ENCODE measurements at places on chromosomes 2 and 18.

GRCh38 chr2:32941944-32942690, 4.6 kb upstream of the LTBP1 start:
- no peak for DNase-seq

- no peak for DNase-seq
These were observed 107.6 kb upstream of the CTAGE1 start for GRCh38 chr18:22525313-22525712.

GRCh38 chr2:135965756-135966155, 19.7 kb downstream of the DARS1 start:
- no peak for DNase-seq

DNA sequence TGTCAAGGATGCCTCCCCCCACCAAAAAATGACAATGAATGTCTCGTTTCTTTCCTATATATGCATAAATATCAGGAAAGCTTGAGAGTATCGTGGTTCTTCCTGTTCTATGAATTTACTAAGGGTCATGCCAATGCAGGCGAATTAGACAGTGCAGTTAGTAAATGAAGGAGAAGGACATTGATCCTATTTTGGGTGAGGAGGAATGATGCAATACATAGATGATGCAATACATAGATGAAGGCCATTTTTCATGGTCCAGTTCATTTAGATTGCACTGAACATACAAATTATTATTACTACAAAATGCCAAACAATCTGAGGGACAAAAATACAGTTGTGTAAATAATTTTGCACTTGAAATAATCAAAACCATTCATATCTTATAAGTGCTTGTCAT, 1265.0 kb downstream of the LRP1B start:
- DNase-seq = no peak

- DNase-seq = no peak
These were observed 64.4 kb downstream of the GREB1 start for GRCh38 chr2:11598228-11598731.

- DNase-seq = peak; percentile 14
These were observed 19.7 kb downstream of the TWSG1 start for GRCh38 chr18:9354256-9354655.

GRCh38 chr2:215370112-215370965, 58.5 kb downstream of the ATIC start:
- no peak for DNase-seq

GRCh38 chr2:168180914-168181313, 66.5 kb downstream of the STK39 start:
- DNase-seq = no peak

DNA sequence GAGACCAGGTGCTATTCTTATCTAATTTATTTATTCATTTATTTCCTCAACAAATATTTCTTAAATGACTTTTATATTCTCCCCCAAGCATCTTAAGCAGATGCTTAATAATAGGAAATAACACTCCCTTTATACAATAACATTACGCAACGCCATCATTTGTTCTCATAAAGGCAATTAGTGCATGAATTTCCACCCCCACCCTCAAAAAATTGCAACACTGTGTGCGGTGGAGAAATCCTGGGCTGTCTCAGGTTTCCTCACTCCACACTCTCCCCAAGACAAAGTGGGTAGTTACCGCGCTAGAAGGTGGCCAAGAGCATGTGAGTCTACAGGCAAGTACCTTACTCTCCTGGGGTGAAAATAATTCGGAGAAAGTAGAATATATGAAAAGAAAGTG, 37.0 kb upstream of the CTDP1 start:
- DNase-seq = peak; percentile 83

- DNase-seq = peak; percentile 97
These were observed at the start of gene CCDC150 for GRCh38 chr2:196639180-196640030. CCDC150 (plus strand) TSS chr2:196639715; CDS start chr2:196639767, 52 bp downstream.

DNA sequence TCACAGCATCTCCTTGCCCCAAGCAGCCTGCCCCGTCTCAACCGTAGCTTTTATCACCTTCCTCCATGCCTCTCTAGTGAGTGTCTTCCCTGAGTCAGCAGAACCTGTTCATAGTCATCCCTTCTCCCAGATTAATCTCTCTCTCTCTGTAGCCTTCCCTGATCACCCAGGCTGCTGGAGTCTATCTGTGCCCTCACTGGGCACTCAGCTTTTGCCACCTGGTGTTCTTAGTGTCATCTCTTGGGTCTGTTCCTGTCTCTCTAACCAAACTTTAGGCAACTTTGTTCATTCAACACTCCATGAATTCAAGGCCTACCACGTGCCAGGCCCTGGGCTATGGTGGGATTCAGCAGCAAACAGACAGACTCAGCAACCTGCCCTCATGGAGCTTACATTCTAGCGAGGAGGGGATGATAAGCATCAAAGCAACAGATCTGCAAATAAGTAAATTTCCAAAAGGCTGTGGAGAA, 159.1 kb downstream of the SMAD7 start:
- DNase-seq = no peak

GRCh38 chr2:22944143-22944542, 440.8 kb upstream of the KLHL29 start:
- no peak for DNase-seq

GRCh38 chr2:68333931-68334330, 14.2 kb upstream of the CNRIP1 start:
- no peak for DNase-seq

DNA sequence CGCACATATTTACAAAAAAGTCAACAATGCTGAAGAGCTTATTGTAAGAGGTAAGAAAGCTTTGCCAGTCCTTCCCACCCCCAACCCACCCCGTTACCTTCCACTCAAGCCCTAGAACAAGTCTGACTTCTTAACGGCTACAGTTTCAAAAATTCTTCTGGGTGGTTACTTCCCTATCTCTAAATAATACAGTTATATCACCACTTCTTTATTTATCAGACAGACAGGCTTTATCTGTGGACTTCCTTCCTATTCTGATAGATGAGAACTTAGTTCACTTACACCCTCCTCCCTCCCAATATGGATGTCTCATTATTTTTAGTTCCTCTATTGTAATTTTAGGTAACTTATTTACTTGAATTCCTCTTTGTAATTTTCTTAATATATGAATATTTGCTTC, 26.7 kb upstream of the ACTR3 start:
- DNase-seq = peak; percentile 35

DNA sequence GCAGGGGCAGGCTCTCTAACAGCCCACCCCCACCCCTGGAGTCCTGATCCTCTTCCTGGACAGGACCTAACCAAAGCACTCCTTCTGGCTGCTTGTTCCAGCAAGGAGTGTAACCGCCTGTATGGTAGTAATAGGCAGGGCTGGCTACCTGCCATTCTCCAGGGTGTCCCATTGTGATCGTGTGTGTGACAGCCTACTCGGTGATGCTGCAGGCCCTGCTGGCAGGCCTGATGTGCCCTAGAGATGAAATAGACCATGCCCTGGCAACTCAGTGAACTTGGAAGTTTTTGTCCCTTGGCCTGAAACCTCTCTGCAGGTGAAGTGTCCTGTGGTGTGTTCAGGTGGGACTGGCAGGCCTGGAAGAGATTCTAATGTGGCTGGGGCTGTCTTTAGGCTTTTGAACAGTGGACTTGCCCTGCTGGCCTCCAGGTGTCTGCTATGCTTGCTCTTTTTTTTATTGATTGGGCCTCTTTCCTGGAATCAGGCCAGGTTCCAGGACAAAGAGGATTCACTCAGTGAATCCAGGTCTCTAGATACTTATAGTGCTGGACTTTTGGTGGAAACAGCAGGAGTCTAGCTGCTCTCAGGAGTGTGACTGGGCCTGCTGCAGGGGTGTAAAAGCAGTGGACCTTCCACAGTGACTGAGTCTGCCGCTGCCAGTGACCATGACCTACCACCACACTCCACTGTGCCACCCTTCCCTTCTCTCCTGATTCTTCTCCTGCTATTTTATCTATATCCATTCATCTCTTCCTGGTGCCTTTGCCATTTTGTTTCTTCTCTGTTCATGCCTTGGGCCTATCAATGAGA, 132.1 kb downstream of the CTIF start:
- no peak for DNase-seq

- DNase-seq = no peak
These were observed 99.5 kb downstream of the SLC4A3 start for GRCh38 chr2:219726916-219727315.

DNA sequence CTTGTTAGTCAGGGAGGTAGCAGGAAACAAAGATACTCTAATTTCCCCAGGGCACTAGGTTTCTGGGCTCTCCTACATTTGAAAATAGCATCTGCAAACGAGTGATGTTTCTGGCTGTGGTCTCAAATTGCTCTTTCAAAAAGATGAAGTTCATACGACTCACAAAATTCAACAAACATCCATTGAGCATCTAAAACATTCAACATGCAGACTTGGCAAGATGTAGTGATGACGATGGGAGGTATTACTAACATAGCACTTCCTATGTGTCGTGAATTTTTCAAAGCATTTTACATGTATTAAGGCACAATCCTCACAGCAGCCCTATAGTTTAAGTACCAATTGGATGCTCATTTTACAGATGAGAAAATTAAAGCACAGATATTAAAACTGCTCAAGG, 5.2 kb downstream of the CCBE1 start:
- DNase-seq = no peak

DNA sequence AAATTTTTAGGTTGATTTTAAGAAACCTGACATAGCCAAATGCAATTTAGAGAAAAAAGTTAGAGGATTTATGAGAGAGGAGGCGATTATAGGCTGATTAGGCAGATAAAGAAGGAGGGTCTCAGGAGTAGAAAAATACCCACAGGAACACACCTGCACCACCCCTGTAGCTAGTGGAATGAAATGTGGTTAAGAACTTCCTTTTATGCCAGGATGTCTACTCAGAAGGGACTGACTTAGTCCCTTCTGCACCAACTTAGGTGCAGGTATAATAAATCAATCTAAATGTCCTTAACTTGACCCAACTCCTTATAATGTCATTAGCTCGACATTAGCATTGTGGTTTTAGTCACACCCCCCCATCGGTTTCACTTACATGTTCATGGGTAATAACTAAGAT, 1274.5 kb upstream of the TMEFF2 start:
- DNase-seq = no peak

DNA sequence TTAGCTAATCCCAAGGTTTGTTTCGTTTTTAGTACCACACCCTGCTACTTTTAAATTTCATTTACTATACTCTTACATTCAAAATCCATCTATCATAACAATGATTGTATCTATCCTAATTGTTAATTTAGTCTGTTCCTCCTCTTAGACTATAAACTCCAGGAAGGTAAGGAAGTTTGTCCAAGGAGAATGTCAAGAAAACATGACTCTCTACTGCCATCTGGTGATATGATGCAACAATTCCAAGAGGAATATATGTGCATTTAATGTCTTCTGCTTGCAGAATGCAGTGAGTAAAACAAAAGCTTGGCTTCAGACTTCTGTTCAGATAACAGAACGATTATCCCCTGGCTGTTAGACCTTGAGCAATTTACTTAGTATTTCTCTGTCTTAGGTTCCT, 1267.1 kb downstream of the LRP1B start:
- DNase-seq = peak; percentile 35

DNA sequence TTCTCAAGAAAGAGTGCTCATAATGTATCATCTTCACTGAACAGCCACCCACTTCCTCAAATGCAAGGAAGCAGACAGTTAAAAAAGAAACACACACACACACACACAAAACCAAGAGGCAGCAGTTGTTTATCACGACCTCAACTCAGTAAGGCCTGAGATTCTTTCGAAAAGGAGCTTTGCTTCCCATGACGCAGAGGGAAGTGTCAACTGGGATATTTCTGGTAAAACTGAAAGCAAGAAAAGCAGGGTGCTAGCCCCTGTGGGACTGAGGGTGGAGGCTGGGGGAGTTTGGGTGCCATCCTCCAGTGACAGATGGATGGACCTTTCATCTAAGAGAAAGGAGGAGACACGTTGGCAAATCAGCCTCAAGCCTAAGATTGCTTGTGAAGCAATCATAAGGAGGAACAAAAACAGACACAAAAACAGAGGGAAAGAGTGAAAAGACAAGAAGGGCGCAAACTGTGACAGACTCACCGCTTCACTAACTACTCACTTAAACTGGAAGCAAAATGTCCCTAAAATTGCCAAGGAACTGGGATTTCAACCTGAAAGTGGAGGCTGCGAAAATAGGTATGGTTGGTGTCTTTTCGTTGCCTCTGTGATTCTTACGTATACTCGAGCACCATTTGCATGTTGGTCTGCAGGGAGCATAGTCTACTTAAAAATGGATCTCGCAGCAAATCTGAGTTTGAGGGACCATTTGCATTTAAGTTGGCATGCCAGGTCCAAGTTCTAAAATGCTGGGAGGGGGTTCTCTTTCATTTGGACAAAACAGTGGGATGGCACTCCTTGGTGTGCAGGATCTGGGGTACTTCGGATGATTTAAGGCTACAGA, at the start of gene ARHGAP25:
ARHGAP25 (plus strand) TSS at position 124 of the 838 bp plus-strand sequence; CDS start at position 513, 389 bp downstream.
- DNase-seq = peak; percentile 95

DNA sequence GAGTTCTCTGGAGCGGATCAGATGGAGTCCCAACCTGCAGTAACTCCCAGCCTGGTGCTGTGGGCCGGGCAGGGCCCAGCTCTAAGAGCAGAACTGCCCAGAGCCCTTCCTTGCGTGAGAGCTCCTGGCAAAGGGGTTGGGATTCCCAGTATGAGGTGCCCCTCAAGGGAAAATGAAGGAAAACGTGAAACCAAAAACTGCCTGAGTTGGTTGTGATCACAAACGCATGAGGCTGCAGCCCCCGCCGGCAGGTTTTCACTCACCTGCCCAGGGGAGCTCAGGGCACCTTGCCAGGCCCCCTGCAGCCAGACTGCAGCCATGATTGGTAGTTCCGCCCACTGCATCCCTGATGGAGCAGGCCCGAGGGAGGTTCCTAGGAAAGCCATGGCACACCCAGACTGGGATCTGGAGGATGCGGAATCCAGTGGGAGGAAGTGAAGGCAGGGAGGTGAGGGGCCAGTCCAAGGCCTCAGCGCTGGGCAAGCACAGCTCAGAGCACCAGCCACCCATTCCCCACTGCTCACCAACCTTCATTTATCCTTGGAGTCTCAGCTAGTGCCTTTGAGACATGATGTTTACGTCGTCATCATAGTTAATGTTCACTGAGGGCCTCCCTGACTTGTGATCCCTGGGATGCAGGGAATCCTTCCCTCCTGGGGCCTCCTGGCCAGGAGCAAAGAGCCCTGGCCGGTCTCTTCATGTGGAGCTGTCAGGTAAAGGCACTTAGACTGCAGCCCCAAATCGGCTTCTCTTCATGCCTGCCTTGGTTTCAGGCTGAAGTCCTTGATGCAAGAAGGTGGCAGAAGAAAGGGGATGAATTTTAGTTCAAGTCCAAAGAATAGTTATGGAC, 103.2 kb downstream of the INHBB start:
- DNase-seq = no peak

DNA sequence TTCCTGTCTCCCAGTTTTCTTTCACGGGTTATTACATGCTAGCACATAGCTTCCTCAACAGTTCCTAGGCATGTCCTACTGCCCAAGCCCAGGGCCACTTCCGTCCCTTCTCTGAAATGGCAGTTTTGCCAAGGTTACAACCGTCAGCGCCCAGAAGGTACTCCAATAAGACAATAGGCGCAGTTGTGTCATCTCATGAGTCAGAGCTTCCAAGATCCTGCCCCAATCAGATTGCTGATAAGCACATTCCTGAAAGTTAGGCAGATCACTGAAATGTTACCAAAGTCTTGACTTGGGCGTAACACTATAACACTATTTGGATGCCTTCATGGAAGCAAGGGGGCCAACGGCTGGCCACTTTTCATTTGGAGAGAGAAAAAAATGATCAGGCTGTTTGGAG, 34.2 kb downstream of the GKN2 start:
- DNase-seq = no peak

GRCh38 chr2:112048887-112049286, 6.2 kb upstream of the TMEM87B start:
- DNase-seq = peak; percentile 60
